ENCODE measurements at places on chromosomes 12 and 14.
A peak's percentile ranks its signal among the peaks of the same experiment; 100 is the strongest.

DNA sequence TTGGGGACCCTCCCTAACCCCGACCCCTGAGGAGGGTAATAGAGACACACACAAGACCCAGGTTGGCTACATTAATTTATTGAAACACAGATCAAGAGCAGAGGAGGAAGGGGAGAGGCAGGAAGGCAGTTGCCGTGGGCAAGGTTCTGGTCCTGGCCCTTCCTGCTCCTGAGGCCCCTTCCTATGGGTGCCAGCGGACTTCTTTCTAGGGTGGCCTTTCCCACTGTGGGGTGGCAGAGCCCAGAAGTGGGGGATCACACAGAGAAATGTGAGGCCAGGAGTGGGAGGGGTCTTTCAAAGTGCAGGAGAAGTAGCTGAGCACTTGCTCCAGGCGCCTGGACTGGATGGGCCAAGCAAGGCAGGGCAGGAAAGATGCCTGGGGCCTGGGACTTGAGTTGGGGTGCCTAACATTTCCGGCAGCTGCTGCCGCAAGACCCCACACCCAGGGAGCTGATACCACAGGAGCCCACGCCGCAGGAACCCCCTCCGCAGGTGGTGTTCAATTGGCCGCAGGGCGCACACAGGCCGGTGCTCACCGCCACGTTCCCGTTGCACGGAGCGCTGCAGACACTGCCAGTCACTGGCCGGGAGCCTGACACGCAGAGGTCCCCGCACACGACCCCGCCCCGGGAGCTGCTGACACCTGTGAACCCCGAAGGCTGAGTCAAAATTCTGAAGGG lies 5.3 kb downstream of the KRT81 start:
- DNase-seq = no peak

GRCh38 chr12:25151476-25151875 lies 43.5 kb downstream of the DNAI7 start:
- DNase-seq = peak; percentile 67

GRCh38 chr14:99666533-99666932 lies 17.6 kb upstream of the CYP46A1 start:
- DNase-seq = no peak

DNA sequence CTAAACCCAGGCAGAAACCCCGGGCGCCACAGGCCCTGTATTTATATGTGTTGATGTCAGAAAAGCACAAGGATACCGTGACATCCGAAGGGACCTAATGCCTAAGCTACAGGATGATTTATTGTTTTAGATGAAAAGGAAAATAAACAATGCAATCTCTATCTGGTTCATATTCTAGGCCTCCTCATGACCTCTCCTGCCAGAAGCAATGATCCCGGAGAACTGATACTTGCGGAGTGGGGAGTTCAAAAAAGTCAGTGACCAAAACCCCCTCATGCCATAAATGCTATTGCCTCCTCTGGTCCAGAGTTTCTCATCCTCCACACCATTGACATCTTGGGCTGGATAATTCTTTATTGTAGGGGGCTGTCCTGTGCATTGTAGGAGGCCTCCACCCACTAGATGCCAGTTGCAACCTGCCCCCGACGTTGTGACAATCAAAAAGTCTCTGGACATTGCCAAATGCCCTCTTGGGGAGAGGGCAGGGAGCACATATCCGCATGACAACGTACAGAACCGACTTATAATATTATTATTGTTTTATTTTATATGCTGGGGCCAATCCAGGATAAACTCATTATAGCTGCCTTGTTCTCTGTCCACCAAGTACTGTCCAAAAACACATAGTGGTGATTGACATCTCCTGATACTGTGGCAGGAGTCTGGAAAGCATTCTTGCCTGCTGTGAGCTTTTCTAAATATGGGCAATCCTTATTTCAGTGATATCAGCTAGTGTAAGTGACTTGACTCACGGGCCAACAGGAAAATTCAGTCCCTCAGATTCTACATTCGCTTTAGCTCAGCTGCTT lies 1.1 kb upstream of the CSRP2 start:
- DNase-seq = no peak

- no peak for DNase-seq
Measured at GRCh38 chr14:33455654-33456345, 495.1 kb downstream of the EGLN3 start.

DNA sequence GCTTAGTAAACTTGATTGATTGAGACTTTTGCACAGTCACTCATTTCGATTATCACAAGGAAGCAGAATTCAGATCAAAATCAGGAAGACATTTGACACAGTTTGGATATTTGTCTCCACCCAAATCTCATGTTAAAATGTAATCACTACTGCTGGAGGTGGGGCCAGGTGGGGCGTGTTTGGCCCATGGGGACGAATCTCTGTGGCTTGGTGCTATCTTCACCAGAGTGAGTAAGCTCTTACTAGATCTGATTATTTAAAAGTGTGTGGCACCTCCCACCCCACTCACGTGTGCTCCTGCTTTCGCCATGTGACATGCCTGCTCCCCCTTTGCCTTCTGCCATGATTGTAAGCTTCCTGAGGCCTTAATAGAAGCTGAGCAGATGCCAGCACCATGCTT lies 291.4 kb downstream of the PCNX1 start:
- no peak for DNase-seq

DNA sequence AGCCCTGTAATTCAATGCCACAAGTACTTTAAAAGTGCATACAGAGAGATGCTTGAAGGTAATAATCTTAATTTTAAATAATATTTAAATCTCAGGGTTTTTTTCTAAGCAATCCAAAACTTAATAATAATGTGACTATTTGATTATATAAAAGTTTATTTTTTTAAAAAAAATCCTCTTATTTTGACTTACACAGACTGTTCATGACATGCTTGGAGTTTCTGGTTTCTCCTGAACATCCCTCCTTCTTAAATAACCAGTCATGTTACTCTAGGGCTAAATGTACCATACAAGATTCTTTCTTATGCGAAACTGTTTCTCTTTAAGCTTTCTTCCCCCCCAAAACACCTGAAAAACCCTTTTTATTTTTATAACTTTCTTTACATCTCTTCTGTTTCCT lies 58.2 kb upstream of the SLC2A13 start:
- no peak for DNase-seq
